Stimulated activated CD4-positive, alpha-beta T cell treated with anti-CD3 and anti-CD28 coated beads, TNF-alpha, amount 100 ng/mL, for 1 hour (primary cell): ENCODE measurements at places on chromosomes 6 and 20.

DNA sequence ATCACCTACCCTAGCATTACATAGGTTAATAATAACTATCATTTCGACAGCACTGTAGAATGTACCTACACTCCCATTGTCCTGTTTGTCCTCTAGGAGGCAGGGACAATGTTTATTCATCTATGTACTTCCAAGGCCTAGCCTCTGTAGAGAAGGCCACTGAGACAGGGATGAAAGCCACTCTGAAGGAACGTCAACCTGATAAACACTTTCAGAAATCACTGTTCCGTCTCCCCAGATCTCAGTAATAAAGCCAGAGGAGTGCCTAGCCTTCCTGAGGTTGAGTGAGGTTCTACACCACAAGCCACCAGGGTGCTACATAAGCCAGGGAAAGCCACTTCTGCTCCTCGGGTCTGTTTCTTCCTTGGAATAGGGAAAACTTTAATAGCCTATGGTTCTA lies 44.8 kb downstream of the POPDC3 start:
- no peak for DNase-seq

DNA sequence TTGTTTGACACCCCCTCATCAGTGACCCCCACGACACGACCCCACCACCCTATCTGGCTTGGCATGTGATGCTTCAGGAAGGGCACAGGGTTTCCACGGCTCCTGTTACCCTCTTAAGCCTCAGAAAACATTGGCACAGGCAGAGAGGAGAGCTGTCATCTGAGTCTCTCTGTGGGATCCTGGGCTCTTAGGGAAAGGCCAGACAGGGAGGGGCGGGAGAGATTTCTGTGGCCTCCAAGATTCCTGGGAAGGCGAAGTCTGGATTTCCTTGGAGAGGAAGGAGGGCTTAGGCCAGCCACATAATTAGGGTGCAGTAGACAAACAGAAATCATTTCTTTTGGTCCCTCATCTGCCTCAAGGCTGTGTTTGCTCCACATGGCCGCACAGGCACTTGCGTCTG lies 191.6 kb upstream of the SNX9 start:
- DNase-seq, result no peak

- DNase-seq, result no peak
These were observed 443.6 kb downstream of the CDC5L start for GRCh38 chr6:44831002-44831610.

GRCh38 chr20:23509247-23509913 lies 18.5 kb downstream of the CST8 start:
- DNase-seq, result no peak

GRCh38 chr6:137839076-137839475 lies 28.0 kb upstream of the TNFAIP3 start:
- no peak for DNase-seq

DNA sequence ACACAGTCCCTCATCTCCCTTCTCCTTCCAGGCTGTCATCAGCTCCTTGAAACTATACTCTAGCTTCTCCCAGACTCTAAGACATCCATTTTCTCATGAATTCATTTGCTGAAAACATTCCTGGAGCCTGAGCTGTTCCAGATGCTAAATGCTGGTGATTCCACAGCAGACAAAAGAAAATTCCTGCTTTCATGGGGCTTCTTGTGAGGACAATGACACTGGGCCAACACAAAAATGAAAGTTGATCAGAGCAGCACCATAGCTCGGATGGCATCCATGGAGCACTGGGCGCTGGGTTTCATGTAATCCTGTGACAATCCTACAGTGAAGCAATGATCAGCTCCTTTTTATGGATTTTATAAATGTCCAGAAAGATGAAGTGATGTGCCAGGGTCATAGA lies 47.4 kb upstream of the STX16 start:
- DNase-seq, result no peak

DNA sequence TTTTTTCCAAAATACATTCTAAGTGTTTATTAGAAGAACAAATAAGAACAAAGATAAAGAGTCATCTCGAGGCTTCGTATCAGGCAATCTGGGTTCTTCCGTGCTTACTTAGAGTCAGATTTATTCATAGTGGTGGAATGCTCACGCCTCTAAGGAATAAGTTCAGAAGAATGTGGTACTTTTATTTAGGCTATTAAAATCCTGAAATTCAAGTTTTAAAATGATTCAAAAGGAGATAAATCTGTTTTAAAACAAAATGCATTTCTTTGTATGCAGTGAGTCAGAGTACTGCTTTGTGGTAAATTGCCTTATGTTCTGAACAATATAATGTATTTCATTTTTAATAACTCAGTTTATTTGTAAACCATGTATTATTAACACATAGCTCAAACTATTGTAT lies 89.1 kb downstream of the FUT9 start:
- DNase-seq, result no peak

DNA sequence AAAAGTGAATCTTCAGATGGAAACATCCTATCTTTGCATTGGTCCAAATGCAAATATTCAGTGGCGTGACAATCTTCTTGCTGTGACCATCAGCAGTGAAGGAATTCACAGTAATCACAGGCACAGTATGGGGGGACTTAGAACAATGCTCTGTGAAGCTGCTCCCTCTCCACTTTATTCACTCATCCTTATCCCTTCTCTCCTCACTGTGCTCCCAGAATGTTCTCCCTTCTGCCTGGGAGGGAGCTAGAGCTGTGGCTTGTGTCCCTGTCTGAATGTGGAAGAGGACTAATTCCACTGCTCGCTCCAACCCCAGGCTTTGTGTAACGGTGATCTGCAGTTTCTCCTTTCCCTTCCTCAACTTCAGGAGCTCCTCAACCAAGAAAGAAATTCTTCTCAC lies 243.7 kb downstream of the ALDH8A1 start:
- DNase-seq, result no peak

GRCh38 chr6:45477278-45477677 lies 99.5 kb upstream of the SUPT3H start:
- DNase-seq, result no peak

GRCh38 chr20:58038123-58038654 lies 190.3 kb downstream of the ANKRD60 start:
- no peak for DNase-seq

- DNase-seq, result no peak
These were observed 9.0 kb downstream of the C20orf203 start for GRCh38 chr20:32664678-32665159.

DNA sequence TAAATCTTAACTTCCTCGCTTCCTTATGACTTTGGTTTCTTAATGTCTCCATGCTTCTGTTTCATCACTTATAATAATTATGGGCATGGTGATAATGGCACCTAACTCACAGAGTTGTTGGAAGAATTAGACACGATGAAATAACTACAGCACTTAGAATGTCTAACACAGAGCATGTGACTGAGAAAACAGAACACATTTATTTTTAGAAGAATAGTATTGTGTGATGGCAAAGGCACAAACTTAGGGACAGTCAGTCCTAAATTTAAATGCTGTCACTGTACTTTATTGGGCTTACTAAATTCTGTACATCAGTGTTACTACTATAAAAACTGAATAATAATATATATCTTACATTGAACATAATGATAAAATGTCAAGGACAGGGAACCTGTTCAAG lies 391.1 kb upstream of the JAG1 start:
- no peak for DNase-seq

DNA sequence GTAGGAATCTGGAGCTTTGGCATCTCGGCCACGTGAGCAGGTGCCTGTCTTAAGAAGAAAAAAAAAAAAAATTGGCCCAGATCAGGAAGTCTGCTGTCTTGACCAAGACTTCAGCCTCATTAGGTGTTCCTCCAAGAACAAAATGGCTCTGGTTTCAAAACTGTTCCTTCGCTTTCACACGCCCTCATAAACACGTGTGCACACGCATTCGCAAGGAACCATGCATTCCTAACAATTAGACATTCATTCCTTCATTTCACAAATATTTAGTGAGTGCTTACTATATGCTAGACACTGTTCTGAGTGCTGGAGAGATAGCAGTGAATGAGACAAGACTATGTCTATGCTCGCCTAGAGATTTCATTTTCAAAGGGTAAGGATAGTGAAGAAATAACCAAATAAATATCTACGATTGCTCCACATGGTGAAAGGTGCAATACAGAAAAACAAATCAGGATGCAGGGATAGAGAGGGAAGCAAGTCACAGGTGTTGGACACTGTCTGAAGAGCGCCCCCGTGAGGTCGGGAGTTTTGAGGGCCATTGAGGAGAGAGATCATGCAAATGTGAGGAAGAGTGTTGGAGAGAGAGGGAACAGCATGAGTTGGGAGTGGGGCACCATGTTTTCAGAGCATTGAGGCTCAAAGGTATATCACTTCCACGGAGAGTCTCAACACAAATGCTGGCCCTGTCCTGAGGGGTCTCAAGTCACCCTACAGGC lies 53.3 kb downstream of the CCDC170 start:
- no peak for DNase-seq

DNA sequence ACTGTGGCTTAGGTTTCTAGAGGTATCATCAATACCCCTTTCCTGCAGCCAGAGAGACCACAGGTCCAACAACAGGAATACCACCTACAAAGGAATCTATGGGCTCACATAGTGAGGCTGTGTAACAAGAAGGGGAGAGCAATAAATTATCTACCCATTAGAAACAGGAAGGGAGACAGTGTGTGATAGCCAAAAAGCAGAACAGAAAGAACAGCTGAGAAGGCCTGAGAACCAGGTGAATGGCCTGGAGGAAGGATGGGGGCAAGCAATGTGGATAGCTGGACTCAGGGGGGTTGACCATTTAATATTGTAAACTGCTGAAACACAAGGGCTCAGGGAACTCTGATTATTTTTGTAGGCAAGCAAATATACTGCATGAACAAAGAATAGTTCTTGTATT lies 628.2 kb downstream of the COL12A1 start:
- no peak for DNase-seq

DNA sequence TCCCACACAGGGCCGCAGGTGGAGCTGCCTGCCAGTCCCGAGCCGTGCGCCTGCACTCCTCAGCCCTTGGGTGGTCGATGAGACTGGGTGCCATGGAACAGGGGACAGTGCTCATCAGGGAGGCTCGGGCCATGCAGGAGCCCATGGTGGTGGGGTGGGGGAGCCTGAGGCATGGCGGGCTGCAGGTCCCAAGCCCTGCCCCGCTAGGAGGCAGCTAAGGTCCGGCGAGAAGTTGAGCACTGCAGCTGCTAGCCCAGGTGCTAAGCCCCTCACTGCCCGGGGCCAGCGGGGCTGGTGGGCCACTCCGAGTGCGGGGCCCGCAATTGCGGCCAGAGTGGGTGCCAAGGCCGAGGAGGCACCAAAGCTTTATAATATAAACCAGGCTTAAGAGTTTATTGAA lies 479.7 kb downstream of the MMUT start:
- DNase-seq, result no peak

- no peak for DNase-seq
These were observed 21.5 kb downstream of the CD164 start for GRCh38 chr6:109360791-109361190.

DNA sequence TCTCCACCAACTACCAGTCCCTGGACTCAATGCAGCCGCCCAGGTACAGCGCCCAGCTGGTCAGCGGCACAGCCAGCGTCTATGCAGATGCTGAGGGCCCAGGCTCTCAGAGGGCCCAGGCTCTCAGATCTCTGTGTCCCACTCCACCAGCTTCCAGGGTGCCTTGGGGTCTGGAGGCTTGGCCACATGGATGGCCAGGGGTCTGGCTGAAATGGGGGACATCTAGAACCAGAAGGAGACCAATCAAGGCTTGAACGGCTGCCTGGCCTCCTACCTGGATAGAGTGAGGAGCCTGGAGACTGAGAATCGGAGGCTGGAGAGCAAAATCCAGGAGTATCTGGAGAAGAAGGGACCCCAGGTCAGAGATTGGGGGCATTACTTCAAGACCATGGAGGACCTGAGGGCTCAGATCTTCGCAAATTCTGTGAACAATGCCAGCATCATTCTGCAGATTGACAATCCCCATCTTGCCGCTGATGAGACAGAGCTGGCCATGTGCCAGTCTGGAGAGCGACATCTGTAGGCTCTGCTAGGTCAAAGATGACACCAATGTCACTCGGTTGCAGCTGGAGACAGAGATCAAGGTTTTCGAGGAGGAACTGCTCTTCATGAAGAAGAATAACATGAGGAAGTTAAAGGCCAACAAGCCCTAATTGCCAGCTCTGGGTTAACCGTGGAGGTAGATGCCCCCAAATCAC lies 44.1 kb upstream of the GRM4 start:
- DNase-seq, result peak; percentile 37

GRCh38 chr6:38220069-38220723 lies 400.7 kb downstream of the ZFAND3 start:
- DNase-seq, result no peak

GRCh38 chr6:119978274-119978889 lies 628.8 kb upstream of the MAN1A1 start:
- no peak for DNase-seq

DNA sequence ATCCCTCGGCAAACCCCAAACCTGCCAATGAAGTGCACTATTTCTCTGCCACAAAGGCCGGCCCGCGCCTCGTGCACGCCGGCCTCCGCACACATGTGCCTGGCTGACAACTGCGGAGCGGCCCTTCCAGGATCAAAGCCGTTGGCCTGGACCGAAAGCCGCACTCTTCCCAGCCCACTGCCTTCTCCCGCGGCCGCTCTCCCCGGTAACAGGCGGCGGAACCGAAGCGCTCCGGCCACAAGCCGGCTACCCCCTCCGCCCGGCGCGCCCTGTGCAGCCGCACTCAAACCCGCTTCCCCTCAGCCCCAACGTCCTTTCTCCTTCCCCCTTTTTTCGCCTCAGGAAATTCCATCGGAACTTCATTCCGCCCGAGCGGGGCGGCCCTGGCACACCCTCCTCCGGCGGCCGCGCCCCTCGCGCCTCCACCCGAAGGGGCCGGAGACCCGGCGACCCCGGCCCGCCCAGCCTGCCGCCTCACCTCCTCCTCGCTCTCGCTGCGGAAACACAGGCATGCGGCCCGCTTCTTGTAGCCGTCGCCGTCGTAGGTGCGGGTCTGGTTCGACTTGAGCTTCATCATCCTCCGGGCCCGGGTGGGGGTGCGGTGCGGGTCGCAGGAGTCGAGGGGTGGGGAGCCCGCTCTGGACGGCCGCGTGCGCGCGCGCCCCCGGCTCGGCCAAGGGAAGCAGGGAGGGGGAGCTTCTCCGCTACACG lies 528 bp downstream of the NUDT3 start:
- DNase-seq, result peak; percentile 11

GRCh38 chr20:53763707-53764414 lies 170.2 kb upstream of the ZNF217 start:
- no peak for DNase-seq
